CD4-positive, alpha-beta T cell treated with Interleukin-4 for 1 hour (primary cell): ENCODE measurements at places on chromosomes 7 and 10.

DNA sequence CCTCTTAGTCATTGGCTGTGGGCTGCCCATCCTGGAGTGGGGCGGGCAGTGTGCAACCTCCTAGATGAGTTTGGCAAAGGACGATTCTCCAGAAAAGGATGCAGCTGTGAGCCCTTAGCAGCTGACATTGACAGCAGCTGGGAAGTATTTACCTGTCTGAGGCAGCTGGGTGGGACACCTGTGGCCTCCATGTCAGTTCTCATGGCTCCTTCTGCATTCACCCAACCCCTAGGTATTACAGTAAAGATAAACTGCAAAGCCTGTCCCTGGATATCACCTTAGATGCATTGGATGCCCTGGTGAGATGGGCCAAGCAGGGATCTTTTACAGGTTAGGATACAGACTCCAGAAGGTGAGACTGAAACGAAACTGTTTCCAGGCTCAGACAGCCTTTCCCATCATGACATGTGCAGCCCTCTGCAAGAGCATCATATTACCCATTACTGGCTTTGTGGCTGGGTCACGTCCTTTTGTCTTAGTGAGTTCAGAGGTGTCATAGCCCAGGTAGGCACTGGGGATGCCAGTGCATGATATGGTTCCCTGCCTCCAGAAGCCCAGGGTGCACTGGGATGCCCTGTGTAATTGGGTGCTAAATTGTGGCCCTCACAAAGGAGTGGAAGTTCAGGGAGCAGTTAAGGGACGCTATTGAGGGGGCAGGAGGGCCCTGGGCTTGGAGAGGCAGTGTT lies 28.9 kb downstream of the MINDY4 start:
- DNase-seq, result no peak

GRCh38 chr7:156475179-156475578 lies 165.4 kb upstream of the RNF32 start:
- no peak for DNase-seq

GRCh38 chr10:75838486-75838885 lies 407.1 kb downstream of the LRMDA start:
- DNase-seq, result no peak

GRCh38 chr7:29505931-29506330 lies 57.7 kb upstream of the PRR15 start:
- no peak for DNase-seq

- DNase-seq, result peak; percentile 71
Observed at GRCh38 chr10:119206603-119207365, 587 bp upstream of the GRK5 start.

DNA sequence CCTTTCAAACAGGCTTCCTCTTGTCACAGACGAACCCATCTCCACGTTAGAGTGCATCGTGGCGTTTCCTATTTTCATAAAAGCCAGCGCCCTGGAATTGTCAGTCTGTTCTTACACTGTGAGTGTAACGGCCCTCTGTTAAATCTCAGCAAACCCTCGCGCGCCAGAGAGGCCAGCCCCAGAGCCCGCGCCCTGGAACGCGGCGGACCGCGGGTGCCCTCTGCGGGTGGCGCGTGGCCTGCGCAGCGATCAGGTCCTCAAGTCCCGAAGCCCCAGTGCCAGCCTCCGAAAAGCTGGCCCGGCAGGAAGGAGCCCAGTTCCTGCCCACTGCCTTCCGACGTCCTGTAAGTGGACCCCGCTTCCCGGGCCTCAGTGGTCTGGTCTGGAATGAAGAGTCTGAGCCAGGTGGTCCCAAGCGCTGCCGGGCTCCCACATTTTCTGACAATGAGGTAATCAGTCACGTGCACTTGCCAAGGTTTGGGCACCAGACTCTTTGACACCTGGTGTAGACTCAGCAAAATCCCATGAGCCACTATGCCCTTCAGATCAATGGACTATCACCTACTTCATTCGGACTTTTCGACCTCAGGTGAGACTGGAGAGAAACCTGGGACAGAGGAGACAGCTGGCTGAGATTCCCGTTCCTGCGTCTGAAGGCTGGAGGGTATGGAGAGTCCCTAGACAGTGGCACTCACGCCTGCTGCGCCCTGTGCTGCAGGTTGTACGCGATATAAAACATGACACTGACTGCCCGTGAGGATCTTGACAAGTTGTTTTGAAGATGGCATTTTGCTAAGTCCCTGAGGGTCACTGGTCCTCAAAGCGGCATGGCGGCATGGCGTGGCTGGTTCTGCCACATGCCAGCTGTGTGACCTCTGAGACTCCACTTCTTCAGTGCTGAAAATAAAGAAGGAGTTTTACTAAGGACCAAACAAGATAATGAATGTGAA lies 109.4 kb upstream of the LANCL2 start:
- DNase-seq, result peak; percentile 57

- DNase-seq, result peak; percentile 88
Observed at GRCh38 chr10:6530211-6530840, 49.8 kb downstream of the PRKCQ start.

DNA sequence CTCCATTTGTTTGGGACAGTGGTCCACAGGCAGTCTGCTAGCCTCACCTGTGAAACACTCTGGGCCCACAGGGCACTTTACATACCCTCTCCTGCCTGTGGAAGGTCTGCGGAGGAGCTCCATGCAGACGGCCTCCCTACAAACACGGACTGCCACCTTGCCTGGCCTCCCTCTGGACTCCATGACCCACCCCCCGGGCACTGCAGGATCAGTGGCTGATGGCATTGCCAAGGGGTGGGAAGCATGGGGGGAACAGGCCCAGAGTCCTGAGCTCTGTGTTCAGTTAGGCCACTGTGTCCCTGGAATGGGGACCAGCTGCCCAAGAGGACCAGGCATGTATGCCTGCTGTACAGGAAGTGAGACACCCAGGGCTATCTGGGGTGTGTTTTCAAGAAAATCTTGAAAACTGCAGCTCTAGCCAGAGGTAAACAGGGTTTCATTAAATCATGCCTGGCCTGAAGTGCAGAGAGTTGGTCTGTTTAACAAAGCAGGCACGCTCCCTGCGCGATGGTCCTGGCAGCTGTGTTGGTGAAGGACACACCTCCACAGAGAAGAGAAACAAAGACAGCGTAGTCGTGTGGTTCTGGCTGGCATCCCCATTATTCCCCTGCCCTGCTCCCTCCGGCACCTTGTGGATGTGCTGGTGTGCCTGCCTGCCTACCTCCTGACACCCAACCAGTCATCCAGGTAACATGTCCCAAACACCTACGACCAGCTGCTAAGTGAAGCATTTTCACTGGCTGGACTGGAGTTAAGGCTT lies 470.8 kb upstream of the ZMIZ1 start:
- DNase-seq, result no peak

DNA sequence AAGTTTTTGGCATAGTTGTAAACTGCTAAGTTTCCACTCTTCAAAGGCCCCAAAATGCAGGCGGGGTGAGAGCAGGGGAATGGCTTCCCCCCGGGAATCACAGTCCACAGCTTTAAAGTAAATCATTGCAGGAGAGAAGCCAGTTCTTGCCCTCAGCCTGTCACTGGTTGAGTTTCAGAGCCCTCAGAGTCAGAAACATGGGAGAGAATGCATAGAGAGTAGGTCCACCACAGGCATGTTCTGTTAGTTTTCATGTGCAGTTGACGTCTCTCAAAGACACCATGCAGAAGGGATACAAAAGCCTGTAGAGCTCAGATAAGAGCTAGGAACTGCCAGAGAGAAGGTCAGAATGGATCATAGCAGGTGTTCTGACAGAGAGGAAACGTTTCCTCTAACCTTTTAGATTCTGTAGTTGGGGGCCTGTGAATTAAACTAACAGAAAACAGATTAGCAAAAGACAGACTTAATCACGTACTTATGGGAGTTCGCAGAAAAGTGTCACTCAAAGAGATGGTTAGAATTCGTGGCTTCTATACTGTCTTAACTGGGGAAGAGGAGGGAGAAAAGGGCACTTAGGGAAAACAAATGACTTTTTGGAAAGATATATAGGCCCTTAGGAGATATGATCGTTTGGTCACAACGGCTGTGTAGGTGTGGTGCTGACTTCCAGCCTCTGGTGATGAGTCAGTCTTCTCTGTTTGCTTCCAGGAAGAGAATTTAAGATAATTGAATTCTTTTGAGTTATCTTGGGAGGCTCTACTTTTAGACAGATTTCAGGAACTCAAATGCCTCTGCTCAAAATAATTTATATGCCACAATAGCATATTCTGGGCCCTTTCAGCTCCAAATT lies 48.0 kb upstream of the MSRB2 start:
- DNase-seq, result no peak

DNA sequence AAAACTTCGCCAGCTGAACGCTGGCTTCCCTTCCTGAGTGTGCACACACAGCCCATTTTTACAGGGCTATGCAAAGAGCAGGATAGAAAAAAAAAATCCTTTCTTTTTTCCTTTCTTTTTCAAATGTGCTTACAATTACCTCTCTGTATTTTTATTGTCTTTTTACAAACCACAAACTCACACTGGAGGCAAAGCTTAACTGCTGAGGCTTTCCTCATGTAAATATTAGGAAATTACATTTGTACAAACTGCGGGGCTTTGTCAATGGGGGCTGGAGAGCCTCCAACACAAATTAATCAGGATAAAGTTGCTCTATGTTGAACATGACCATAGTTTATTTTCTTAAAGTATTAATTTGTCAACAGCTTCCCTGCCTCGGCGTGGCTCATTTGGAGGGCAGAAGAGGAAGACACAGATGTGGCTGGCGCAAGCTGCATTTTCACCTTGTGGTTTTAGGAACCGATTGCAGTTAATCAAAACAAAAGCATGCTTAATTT lies 411.7 kb upstream of the MKI67 start:
- no peak for DNase-seq

DNA sequence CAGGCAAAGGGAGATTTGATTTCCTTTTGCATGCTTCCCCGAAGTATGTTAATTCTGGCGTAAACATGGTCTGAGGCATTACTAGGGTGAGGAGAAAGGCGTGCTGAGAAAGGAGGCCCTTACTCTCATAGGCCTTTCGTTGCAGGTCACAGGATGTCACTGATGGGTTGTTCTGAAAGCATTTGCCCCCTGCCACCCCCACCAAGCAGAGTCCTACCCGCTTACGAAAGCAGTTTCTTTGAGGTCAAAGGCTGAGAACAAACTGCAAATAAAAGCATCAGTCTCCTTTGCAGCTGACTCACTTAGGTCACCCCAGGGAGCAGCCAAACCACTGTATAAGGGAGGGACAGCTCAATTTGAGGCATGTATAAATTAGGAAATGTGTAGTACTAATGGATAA lies 57.1 kb downstream of the BPGM start:
- DNase-seq, result no peak

DNA sequence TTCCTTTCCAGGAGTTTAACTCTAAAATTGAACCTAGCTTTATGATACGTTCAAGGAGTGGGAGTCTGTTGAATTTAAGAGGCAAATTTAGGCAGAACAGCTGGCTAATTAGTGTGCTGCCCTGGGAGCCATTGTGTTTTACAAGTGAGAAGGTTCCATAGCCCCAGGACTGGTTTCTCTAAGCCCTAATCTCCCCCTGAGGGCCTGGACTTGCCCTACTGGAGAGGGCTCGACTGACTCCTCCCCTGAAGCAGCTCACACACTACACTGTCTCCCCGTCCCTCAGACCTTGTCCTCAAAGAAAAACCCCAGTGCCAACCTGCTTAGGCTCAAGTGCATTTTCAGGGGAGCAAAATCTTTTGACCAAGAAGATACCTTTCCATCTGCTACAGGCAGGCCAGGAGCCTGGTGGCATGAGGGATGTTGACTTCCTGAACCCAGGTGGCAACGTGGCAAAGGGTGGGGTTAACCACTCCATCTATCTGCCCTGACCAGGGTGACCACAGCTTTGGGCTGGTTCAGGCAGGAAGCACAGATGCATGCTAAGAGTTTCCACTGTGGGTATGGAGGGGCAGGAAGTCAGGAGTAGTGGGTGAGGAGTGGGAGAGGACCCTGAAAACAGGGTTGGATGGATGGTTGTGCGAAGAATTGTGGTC lies 68.9 kb upstream of the CARD11 start:
- DNase-seq, result peak; percentile 32

DNA sequence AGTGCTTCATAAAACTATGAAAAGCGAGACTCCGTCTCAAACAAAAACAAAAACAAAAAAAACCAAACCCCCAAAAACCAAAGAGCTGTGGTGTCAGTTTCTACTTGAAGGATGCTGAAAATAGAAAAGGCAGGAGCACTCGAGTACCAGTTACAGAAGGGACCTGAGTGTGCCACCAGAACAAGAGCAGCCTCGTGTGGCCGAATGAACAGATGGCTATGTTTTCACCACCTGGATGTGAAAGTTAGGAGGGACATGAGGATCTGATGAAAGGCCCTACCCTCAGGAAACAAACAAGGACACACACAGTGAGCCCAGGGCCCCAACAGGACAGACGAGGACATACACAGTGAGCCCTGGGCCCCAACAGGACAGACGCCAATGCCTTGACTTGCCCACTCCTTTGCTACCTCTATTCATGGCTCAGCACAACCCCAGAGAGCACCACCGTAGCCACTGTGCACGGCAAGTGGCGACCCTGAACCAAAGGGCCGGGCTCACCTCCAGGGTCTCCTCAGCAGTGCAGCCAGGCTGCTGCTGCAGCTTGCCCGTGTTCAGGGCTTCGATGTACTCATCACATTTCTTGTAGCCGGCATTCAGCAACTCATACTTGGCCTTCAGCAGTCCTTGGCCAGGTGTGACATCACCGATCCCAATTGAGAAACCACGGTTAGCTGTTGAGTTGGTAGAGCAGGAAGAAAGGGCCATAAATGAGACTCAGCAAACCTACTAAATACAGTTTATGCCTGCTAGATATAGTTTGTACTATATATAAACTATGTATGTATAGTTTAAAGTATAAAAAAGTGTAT lies 24.9 kb downstream of the POLR3A start:
- DNase-seq, result no peak

DNA sequence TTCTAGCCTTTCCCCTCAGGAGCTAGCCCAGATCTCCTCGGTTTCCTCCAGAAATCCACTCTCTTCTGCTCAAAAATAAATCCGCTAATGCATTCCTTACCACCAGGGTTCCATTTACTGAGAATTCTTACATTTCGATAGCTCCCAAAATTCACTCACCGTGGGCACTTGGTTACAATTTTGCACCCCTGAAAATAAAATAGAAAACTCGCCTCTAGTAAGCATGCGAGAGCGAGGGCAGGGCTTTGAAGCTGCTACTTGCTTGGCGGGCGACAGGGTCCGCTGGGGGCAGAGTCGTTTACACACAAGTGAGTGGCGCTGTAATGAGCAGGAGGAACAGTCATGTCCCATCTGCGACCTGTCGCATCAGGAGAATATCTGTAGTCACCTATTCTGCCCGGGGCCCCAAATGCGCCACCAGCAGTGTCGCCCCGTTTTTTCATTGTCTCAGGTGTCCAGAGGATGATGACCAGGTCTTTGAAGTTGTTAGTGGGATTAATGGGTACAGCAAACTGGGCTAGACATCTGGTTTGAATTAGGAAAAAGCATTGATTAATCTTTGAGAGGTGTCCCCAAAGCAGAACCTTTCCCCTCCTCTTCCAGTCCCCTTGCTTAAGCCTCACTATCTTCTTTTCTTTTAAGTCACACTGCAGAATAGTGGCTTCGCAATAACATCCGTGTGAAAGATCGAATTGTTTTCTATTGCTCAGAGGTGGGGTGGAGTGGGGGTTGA lies 1.2 kb upstream of the MEOX2 start:
- no peak for DNase-seq

- DNase-seq, result no peak
Observed at GRCh38 chr10:88291289-88292184, 291.6 kb downstream of the RNLS start.

GRCh38 chr10:93383562-93383981 lies 98.6 kb downstream of the MYOF start:
- no peak for DNase-seq
